ENCODE measurements at places on chromosomes 1 and 21. TPM values are rescaled to one million over a fixed set of nuclear protein-coding genes. Genes with fewer than 3 reads are reported as not detected.

- DNase-seq: no peak
These were observed 16.2 kb upstream of the MEF2D start for GRCh38 chr1:156516821-156517220.

Gene EFNA3
- 14.6 TPM for total RNA-seq

DNA sequence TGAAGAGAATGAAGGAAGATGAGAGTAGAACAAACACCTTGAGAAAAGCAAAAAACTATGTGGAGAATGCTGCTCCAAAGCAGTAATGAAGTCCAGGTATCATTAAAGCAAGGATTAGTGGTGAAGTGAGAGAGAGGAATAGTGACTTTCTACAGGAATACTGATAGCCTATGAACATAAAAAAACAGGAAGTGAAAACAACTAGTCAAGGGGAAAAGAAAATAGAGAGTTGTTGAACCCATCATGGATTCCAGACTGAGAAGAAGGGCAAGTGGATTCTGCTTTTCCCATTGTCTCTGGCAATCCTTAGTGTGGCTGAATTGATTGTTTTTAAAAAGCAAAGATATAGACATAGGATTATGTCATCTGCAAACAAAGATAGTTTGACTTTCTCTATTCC, 119.9 kb upstream of the LHX8 start:
- DNase-seq: no peak

- no peak for DNase-seq
These were observed 39.0 kb downstream of the MRPL39 start for GRCh38 chr21:25568246-25568645.

DNA sequence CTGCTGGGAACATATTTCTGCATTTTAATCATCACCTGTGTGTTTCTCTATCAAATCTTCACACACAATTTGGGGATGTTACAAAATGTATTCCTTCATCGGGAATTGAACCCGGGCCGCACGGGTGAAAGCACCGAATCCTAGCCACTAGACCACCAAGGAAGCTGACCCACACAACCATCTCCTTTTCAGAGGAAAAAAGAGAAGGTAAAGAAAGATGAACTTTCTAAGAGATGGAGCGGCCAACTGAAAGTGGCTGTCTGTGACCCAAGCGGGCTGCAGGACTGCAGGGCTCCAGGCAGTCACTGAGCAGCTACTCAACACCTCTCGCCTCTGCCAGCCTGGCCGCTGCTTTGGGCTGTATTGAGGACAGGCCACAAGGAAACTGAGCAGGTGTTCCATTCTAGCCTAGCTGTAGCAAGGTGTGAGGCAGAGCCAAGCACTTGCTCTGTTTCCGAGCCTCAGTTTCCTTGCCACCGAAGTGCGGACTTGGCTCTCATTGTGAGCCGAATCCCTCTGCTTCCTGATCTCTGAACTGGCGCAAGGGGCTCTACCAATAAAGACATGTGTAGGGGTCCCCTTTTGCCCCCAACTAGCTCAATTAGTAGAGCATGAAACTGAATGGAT, 156.9 kb upstream of the NBPF11 start:
- DNase-seq: no peak

DNA sequence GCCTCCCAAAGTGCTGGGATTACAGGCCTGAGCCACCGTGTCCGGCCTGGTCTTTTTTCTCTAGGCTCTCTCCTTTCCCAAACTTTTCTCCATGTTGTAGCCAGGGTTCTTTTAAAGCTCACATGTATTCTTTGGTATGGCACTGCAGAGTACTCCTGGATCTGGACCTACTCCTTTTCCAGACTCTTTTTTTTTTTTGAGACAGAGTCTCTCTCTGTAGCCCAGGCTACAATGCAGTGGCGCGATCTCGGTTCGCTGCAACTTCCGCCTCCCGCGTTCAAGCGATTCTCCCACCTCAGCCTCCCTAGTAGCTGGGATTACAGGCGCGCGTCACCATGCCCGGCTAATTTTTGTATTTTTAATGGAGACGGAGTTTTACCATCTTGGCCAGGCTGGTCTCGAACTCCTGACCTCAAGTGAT, 602 bp upstream of the MED18 start:
- DNase-seq: no peak

DNA sequence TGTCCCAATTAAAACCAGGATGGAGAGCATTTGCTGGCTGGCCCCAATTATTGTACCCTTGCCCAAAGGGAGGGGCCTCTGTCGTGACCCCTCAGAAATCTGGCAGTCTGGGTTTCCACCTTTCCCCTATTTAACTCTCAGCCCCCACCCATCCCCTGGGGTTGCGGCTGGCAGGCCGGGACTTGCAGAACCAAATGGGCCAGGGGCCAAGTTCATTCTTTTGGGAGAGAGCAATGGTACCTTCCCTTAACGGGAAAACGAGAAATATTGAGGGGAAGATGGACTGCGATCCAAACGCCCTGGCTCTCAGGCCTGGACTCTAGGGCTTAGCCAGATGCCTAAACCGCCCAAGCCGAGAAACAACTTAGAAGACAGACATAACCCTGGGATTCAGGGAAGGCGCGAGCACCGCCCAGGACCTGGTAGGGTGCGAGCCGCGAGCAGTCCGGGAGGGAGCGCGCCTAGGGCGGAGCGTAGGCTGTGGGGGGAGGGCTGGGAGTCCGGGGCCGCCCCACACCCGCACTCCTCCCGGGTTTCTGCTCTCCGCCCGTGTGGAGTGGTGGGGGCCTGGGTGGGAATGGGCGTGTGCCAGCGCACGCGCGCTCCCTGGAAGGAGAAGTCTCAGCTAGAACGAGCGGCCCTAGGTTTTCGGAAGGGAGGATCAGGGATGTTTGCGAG, at the start of gene SLC27A3:
SLC27A3 (plus strand) TSS at position 628 of the 678 bp plus-strand sequence. CDS start 91 bp downstream, outside the sequence.
- no peak for DNase-seq

GRCh38 chr1:156083800-156084790, 1.8 kb upstream of the MEX3A start:
- DNase-seq: no peak

GRCh38 chr1:119827010-119827409, 15.8 kb upstream of the REG4 start:
- no peak for DNase-seq

Gene MEF2D
- 40.9 TPM for total RNA-seq

- no peak for DNase-seq
These were observed 127.8 kb downstream of the RGS7 start for GRCh38 chr1:241229216-241229615.

Gene KMO
- not detected for total RNA-seq

GRCh38 chr21:34027721-34028461, 45.5 kb upstream of the MRPS6 start:
- DNase-seq: no peak

Gene HTR1D
- 0.18 TPM for total RNA-seq

Gene BATF3
- total RNA-seq: 1.0 TPM

Gene LCE1A
- total RNA-seq: not detected

DNA sequence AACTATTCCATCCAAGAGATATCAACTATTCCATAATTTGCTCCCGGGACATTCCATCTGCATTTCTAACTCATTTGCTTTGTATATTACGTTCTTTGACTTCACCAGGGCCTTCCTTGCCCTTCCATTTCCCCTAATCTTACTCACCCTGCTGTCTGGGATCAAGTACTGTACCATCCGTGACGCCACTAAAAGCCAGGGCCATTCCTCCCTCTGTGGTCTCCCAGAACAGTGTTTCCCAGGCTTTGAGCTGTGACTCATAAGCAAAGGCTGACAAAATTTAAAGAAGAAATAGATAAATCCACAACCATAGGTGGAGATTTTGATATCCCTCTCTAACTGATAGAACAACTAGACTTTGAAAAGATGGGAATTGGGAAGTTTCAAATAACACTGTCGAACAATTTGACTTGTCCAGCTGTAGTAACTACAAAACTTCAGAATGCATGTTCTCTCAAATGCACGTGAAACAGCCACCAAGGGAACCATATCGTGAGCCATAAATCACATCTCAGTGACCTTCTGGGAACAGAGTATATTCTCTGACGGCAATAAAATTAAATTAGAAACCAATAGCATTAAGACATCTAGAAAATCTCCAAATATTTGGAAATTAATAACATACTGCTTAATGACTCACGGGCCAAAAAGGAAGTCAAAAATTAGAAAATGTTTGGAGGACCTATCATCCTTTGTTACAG, 501.0 kb downstream of the SETD4 start:
- DNase-seq: no peak

Gene HHIPL2
- total RNA-seq: 0.97 TPM

Gene ATP5PB
- 162 TPM for total RNA-seq

Gene PRDX1
- total RNA-seq: 157 TPM

Gene CHODL
- 0.95 TPM for total RNA-seq

DNA sequence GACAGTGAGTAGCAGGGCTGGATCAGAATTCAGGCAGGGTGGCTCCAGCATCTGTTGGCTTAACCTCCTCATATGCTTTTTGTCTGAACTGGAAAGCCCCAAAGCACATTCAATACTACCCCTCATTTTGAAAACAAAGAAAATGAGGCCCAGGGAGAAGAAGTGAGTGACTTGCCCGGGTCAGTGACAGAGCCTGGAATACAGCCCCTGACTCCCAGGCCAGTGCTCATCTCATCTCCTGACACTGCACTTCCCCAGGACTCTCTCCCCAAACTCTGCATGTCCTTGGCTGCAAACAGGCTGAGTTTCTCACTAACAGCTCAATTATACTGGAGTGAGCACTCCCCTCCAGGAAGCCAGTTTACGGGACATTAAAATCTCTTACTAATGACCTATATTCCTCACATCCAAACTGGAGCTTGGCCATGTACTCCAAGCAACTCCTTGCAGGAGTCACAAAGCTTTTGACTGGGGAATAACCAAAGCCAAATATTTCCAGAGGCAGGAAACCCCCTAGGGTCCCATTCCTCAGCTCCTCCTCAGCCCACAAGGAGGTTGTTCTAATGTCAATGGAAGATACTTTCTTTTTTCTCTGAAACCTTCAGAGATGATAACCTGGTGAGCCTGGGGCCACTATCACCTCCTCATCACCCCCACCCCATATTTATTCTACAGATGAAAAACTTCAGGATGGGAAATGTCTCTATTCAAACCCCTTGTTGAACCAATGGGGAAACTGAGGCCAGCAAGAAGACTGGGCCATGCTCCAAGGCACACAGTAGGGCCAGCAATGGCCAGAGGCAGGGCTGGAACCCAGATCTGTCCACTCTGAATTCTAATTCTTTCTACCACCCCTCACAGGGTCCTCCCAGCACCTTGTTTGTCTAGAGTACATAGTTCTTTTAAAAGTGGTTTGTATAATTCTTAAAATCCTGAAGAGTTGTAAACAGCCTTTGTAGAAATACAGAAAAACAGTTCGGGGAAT, 127.0 kb downstream of the PLPP3 start:
- no peak for DNase-seq

Gene ZNF648
- 0.23 TPM for total RNA-seq

DNA sequence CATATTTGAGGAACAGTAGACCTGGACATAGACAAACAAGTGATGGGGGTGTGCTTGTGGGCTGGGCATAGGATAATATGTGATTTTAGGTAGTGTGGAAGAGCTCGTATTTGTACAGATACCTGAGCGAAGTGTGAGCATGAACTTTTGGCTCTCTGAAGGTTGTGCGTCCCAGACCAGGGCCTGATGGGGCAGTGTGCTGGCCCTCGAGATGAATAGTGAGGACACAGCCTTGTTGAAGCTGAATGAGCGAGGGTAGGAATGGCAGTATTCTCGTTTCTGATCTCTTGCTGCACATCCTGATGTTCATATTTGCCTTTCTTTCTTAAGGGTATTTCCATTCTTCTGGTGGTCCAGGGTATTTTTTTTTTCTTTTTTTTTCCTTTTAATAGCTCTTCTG, 41.5 kb downstream of the USP25 start:
- DNase-seq: no peak

GRCh38 chr1:172895050-172895460, 155.7 kb downstream of the TNFSF18 start:
- no peak for DNase-seq

GRCh38 chr1:16146279-16147155, 9.4 kb downstream of the EPHA2 start:
- peak; percentile 87 for DNase-seq

DNA sequence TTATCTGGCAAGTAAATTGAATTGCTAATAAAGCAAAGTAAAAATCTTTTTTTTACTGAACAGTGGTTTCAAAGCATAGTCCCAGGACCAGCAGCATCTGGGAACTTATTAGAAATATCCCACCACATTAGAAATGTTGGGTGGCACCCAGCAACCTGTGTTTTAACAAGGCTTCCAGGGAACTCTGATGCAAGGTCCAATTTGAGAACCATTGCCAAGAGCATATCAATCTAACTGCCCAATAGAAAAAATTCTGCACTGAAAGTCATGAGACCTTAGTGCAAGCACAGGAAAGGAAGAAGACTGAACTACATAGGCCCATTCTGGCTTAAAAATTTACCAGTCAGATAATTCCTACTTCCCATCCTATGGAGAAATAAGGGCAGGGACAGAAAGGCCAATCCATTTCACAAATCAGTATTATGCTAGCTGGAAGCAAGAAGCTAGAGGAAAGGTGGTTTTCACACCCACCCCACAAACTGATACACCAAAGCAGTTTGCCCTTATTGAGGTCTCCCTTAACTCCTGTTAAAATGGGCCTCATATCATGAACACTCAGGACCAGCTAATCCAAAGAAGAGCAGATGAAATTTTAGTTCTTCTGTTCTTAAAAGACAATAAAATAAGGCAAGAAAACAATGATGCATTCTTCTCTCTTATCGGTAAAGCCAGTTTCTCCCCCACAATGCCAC, 17.5 kb upstream of the C1orf105 start:
- no peak for DNase-seq

- DNase-seq: no peak
These were observed 8.2 kb downstream of the RHBG start for GRCh38 chr1:156376958-156377919.

GRCh38 chr1:86245566-86246190, 89.1 kb upstream of the COL24A1 start:
- DNase-seq: no peak

Gene BEND5
- total RNA-seq: 11.3 TPM

- no peak for DNase-seq
These were observed 43.9 kb downstream of the GRHL3 start for GRCh38 chr1:24362982-24363614.

DNA sequence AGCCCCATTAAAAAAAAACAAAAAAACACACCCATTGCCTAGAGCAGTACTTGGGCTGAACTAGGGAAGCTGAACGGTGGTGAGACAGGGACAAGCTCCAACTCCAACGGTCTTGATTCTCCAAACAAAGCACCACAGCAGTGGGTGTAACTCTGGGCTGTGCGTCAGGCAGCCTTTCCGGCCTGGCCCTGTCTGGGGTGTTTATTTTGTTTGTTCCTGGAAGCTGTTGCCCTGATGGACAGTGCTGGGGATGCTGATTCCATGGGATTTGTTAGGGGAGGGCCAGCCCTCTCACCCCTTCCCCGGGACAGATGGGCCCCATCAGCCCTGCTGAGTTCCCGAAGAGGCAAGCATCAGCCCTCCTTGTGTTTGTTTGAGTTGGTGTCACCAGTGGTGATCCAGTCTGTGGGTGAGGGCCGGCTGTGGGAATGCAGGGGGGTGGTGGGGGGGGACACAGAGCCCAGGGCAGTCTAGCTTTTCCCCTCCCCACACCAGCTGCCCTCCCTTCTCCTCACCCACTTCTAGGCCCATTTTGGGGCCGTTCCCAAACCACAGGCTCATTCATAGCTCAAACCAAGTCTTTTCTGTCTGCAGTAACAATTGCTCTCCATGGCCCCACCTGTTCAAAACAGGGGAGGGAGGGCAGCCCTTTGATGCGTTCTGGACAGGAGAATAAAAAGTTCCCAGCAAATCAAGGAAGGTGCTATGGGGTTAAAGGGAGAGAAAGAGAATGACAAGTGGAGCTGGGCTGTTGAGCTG, 4.5 kb downstream of the WNT2B start:
- no peak for DNase-seq

- DNase-seq: no peak
These were observed 50.5 kb downstream of the CNN3 start for GRCh38 chr1:94876362-94876761.

GRCh38 chr1:190747704-190748103, 270.0 kb upstream of the BRINP3 start:
- DNase-seq: no peak

Gene FMO5
- total RNA-seq: 0.97 TPM

Measured in mesothelial cell of epicardium (in vitro differentiated cells).